ENCODE measurements at places on chromosomes 16 and 17.

GRCh38 chr16:27786923-27787625 is 237.1 kb downstream of the KATNIP start:
- no peak for DNase-seq

GRCh38 chr17:80947200-80947940 is 44.3 kb upstream of the CHMP6 start:
- DNase-seq = no peak

- no peak for DNase-seq
Observed at GRCh38 chr17:19650826-19651225, 2.3 kb downstream of the ALDH3A2 start.

DNA sequence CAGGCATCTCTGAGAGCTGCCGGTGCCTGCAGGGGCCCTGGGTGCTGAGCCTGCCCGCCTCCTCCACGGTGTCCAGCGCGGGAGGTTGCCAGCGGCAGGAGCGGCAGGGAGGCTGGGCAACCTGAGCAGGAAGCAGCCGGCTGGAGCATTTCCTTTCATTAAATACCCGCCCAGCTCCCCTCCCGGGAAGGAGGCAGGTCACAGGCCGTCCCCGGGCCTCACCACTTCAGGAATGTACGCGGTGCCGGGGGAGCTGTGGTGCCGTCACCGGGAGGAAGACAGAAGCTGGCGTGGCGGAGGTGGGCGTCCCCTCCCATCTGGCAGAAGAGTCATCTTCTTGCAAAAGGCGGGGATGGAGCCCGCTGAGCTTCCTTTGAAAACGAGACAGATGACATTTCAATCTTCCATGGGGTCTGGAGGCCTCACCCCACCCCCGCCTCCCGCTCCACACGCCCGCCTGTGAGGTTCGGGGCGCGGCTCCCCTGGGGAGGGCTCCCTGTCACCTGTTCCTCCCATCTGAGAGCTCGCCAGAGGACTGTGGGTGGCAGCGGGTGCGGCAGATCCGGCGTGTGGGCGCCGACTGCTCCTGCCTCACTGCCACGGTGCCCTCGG is 16.0 kb downstream of the SOX8 start:
- peak; percentile 63 for DNase-seq

DNA sequence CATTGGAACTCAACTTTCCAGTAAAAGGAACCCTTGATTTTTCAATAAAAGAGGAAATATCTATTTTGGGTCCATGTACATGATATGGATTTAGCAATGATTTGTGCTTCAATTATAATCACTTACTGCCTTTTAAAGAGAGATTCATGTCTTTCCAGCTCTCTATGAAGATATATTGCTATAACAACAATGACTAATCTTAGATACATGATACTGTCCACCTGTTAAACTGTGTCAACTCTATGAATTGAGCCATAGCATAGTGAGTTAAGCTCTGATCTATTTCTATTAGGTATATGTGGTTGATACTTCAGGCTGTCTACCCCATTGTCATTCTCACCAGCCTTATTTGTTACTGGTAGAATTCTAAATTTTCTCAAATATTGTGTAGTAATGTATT is 15.0 kb upstream of the MPHOSPH6 start:
- no peak for DNase-seq

DNA sequence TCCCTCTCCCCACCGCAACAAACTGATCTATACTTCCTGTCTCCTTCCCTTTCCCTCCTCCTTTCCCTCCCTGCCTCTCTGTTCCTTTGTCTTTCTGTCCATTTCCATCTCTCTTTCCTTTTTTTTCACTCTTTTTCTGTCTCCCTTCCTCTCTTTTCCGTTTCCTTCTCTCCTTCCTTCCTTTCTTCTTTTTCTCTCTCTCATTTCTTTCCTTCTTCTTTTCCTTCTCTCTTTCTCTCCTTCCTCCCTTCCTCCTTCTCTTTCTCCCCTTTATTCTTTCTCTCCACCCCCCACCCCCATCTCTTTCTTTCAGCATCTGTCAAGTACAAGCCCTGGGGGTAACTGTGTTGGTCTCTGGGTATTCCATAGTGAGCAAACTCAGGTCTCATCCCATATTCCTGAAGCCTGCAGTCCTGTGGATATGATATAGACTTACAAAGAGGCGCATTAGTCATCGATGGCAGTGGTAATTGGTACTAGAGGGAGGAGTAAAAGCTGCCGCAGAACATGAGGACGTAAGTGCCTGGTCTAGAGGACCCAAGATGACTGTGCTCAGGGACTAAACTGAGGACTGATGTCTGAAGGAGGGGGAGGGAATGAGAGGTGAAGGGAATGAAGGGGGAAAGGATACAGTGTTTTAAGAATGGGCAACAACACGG is 50.4 kb downstream of the VAT1L start:
- no peak for DNase-seq

DNA sequence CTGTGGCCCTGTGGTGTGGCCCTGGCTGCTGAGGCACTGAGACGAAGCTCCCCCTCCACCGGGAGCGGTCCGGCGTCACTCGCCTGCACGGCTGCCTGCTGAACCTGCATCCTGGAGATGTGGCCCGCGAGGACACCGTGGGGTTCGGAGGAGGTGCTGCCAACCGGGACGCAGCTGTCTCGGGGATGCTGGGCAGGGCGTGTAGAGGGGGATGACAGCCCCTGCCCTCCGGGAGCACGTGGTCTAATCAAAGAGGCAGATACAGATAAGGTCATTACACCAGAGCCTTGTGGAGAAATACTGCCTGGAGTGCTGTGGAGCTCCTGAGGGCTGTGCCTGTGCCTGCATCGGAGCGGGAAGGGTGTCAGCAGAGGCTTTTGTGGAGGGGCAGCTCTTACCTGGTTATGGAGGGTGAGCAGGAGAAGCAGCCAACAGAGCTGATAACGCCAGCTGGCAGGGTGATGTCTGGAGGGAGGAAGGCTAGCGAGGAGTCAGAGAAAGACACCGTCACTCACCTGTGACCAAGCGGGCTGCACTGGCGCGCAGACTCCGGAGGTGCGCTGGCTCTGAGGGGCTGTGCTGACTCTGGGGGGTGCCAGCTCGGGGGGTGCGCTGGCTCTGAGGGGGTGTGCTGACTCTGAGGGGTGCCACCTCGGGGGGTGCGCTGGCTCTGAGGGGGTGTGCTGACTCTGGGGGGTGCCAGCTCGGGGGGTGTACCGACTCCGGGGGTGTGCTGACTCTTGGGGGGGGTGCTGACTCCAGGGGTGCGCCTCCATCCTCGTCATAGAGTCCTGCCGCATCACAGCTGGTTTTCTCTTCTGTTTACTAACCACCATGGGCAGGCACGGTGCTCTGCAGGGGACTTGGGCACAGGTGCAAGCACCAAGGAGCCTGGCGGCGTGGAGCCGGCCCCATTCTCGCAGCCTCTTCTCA is 104.7 kb upstream of the CHMP6 start:
- no peak for DNase-seq

GRCh38 chr17:78330570-78331224 is 29.2 kb downstream of the SOCS3 start:
- DNase-seq = no peak

- peak; percentile 47 for DNase-seq
Observed at GRCh38 chr16:1825864-1826690, 548 bp downstream of the HAGH start.

DNA sequence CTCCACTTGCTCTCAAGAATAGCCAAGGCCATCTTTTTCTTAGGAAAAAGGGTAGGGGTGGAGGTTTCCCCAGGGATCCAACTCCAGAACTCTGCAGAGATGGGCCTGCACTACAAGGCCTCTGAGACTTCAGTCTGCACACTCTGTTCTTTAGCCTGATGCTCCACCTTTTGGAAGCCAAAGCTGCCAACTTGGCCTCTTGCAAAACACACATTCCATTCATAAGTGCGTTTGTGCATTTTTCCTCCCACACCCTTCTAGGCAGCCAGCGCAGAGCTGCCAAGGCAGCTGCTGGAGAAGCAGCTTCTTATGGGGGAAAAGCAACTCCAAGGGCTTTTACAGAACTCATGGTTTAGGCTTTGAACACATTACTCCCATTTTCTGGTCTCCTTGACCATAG is 45.3 kb downstream of the REXO5 start:
- DNase-seq = no peak

- no peak for DNase-seq
Observed at GRCh38 chr17:57213180-57213825, 43.0 kb upstream of the MSI2 start.

GRCh38 chr17:78168903-78169793 is 767 bp downstream of the SYNGR2 start:
- DNase-seq = peak; percentile 66

DNA sequence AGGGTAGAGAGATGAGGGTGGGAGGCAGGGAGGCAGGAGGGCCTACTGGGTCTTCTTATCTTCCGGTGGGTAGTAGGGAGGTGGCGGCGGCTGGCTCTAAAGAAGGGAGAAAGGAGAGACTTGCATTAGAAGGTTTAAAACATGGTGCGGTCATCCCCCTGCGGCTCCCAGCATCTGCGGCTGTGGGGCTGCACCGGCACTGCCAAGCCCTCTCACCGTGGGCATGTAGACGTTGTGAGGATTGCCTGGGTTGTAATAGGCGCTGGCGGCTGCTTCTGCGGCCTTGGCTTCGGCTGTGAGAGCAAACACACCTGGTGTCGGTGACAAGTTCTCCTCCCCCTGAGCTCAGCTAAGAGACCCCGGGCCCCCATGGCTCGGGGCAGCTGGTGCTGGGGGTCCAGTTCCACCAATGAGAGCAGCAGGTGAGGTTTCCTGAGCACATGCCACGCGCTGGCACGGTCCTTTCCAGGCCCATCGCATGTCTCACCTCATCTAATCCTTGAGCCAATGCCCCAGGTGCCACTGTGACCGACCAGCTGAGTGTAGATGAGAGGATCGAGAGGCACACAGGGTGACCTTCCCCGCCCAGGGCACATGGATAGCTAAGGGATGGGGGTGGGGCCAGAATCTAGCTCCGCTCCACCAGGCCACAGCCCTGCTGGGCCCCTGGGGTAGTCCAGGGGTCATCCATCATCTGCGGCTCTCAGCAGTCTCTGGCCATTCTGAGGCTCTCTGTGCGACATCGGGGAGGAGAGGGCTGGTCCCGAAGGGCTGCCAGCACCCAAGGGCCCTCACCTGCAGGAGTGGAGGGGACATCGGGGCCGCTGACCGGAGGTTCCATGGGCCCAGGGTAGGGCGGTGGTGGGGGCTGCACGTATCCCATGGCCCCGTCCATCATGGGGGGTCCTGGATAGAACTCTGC is 2.7 kb upstream of the UNC13D start:
- no peak for DNase-seq

GRCh38 chr16:53822936-53823529 is 119.1 kb downstream of the FTO start:
- no peak for DNase-seq

DNA sequence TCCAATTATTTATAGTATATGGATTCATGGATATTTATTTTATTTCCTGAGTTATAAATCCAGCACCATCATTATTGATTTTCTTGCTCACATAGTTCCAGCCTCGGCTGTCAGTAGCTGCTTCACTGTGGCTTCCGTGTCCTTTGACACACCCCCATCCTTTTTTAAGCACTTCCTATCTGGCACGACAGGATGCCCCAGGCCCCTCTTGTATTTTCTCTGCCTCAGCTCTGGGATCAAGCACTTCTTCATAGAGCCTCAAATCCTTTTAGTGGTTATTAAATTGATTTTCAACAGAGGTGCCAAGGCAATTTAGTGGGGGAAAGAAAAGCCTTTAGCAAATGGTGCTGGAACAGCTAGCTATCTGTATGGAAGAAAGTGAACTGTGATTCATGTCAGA is 59.8 kb downstream of the GAN start:
- DNase-seq = no peak

GRCh38 chr17:50087246-50087911 is 7.8 kb upstream of the PDK2 start:
- peak; percentile 59 for DNase-seq

DNA sequence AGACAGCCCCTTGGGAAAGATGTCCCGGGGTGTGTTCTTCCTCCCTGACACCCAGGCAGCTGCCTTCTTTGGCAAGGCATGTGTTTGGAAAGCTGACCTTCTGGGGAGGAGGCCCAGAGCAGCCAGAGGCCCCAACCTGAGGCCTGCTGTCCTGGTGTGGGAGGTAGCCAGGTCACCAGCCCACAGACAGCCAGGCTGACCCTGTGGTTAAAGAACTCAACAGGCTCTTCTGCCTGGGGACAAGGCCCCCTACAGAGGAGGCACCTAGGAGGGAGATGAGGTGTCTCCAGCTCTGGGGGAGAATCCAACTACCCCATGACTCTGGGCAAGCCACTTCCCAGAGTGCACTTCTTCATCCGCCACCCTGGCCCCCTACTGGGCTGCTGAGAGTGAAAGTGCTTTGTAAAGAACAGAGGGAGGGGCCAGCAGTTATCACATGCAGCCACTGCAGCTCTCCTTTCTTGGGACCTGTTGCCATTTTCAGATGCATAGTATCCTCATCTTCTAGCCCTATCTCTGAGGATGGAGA is 13.1 kb upstream of the SREBF1 start:
- DNase-seq = peak; percentile 65

GRCh38 chr17:35089586-35090296 is 26.2 kb upstream of the RFFL start:
- no peak for DNase-seq

DNA sequence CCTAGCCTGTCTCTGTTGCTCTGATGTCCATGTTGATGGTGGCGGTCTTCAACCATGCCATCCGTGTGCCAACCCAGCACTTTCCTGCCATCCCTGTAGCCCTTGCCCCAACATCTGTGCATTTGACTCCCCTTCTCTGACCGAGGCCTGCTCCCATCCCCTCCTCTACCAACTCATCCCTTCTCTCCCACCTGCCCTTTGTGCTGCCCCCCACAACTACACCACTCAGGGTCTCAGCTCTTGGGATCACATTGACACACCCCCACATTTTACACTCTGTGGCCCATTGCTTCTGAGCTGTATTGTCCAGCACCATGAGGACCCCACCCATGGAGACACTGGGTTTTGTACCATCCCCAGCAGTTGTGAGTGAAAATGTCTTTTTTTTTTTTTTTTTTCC is 11.6 kb downstream of the HS3ST3B1 start:
- no peak for DNase-seq

GRCh38 chr17:15350777-15351477 is 9.5 kb upstream of the TEKT3 start:
- DNase-seq = no peak

- no peak for DNase-seq
Observed at GRCh38 chr16:69466547-69466946, 42.1 kb downstream of the CYB5B start.

GRCh38 chr17:70121126-70121525 is 46.1 kb downstream of the KCNJ16 start:
- no peak for DNase-seq

DNA sequence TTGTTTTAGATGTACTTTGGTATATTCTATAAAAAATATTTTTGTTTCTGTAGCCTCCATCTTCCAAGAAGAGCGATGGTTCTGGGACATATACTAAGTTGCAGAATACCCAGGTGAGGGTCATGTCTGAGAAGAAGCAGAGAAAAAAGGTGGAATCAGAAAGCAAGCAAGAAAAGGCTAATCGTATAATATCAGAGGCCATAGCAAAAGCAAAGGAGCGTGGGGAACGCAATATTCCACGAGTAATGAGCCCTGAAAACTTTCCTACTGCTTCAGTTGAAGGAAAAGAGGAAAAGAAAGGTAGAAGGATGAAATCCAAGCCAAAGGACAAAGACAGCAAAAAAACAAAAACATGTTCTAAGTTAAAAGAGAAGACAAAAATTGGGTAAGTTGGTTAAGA is 154.6 kb downstream of the CHD9 start:
- no peak for DNase-seq

- DNase-seq = no peak
Observed at GRCh38 chr16:23140107-23140506, 9.1 kb downstream of the USP31 start.

Measured in stimulated activated CD4-positive, alpha-beta T cell treated with anti-CD3 and anti-CD28 coated beads, TNF-alpha, amount 100 ng/mL, for 24 hours (primary cell).